ENCODE measurements at places on chromosomes 11 and 22.

- DNase-seq: no peak
Measured at GRCh38 chr22:19865141-19865829, 10.6 kb upstream of the GNB1L start.

- DNase-seq: no peak
Measured at GRCh38 chr22:28759861-28760560, 12.5 kb upstream of the CCDC117 start.

GRCh38 chr11:130403967-130404366, 24.4 kb downstream of the ADAMTS8 start:
- no peak for DNase-seq

DNA sequence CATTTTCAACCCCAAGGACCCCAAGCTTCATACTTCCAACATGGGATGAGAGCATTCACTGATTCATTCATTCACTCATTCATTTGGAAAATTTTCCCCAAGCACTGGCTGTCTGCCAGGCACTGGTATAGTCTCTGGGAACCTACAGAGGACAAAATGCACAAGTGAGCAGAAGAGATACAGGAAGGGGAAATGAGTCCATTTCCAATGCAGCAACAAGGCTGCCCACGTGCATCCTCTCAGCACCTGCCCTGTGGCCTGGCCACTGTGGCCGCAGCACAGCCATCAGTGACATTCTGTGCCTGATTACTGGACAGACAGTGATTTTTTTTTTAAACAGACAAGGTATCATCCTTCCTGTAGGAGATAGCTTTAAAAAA, 96.0 kb upstream of the PITPNB start:
- DNase-seq: no peak

DNA sequence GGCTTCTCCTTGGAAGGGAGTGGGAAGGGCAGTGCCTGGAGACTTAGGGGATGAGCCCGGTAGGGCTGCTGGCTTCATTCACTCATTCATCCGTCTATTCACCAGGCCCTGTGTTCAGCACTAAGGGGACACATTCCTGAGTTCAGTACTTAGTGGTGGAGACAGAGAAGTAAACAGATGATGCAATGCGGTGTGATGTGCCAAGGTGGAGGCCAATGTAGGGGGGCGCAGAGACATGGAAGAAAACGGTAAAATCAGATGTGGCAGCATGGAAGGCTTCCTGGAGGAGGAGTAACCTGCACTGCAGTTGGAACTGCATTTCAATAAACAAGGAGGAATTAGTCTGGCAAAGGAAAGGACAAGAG, 21.3 kb downstream of the GRIK4 start:
- no peak for DNase-seq

DNA sequence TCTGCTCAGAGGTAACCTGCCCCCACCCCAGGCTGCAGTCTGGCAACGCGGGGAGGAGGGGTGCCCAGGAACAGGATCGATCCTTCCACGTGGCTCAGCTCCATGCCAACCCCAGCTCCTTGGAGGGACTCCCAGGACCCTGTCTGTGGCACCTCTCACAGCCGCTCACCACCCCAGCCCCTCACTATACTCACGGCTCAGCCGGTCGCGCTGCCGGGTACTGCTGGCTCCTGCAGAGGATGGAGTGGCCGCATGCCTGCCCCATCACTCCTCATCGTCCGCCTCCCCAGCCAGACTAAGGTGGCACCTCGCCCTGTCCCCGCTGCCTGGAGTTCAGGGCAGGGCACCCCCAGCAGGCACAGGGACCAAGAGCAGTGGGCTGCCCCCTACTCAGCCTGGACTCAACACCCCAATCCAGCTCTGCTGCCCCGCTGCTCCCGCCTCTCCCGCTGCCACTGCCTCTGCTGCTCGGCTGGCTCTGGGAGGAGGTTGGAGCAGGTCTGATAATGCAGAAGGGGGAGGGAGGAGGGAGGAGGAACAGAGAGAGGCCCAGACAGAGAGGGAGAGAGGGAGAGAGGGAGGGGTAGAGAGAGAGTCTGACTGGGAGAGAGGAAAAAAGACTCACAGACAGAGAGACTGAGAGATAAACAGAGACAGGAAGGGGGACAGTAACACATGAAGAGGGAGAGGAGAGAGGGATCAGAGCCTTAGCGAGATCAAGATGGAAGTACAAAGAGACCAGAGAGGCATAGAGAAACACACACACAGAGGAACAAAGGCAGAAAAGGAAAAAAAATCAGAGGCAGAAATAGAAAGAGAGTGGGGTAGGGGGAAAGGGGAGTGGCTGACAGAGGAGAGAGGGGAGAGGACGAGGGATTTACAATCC, at the start of gene PDE2A:
Gene PDE2A, minus strand, starts transcription at position 480 of the 886 bp plus-strand sequence. Its CDS starts 215 bp downstream, at position 265.
- no peak for DNase-seq

GRCh38 chr11:17350455-17351171, 987 bp upstream of the NCR3LG1 start:
- DNase-seq: no peak

DNA sequence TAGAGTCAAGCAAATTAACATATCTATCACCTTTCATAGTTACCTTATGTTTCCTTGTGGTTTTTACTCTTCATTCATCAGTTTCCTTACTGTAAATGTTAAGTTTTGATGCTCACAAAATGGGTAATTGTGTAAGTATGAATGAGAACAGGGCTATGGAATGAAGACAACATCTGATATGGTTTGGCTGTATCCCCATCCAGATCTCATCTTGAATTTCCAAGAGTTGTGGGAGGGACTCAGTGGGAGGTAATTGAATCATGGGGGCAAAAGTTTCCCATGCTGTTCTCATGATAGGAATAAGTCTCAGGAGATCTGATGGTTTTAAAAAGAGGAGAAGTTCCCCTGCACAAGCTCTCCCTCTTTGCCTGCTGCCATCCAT, 107.6 kb downstream of the CCDC34 start:
- no peak for DNase-seq

GRCh38 chr11:123060277-123061000, 1.5 kb downstream of the HSPA8 start:
- DNase-seq: no peak

DNA sequence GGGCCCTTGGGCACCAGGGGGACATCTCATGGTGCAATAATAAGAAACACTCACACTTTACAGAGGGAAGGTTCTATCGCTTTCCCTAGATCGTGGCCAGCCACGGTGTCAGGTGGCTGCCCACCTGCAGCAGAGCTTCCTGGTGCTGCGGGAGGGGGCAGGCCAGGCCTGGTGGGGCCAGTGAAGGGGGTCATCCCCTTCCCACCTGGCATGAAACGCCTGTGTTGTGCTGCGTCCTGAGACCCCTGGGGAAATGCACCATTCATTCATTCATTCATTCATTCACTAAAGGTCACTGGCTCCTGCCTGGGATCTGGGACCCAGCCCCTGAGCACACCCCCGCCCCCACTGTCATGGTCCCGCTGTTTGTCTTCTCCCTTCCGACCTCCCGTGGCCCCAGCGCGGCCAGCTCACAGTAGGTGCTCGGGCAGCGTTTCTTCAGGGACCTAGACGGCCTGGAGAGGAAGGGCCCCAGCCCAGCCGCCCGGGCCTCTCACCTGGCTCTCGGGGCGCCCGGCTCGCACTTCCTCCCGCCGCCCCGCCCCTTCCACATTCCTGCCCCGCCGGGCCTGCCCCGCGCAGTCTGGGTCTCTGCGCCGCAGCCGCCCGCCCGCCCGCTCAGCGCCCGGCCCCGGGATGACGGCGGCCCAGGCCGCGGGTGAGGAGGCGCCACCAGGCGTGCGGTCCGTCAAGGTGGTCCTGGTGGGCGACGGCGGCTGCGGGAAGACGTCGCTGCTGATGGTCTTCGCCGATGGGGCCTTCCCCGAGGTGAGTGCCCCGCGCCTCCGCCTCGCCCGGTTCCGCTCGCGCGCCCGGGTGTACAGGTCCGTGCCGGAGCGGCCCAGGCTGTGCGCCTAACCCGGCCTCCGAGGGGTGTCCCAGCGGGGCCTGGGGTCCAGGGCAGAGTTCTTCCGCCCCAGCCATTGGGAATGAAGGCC, at the start of gene RHOD:
Gene RHOD, plus strand, starts transcription at position 581 of the 938 bp plus-strand sequence. Its CDS starts 56 bp downstream, at position 637.
- DNase-seq: no peak

- DNase-seq: no peak
Measured at GRCh38 chr11:43072096-43072495, 239.7 kb upstream of the API5 start.

DNA sequence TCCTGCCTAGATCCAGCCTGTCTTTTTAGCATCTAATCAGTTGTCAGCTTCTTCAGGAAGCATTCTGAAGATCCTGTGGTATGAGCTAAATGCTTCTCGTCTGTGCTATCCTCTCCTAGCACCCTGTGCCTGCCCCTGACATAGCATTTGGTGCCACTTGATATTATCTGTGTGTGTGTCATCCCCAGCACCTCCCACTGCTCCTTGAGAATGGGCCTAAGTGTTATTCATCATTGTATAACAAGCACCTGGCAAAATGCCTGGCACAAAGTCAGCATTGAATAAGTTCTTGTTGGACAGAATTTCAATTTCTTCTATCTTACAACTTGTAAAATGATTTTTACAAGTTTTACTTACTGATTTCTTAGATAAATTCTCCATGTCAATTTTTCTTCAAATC, 28.1 kb upstream of the OLFML1 start:
- no peak for DNase-seq

DNA sequence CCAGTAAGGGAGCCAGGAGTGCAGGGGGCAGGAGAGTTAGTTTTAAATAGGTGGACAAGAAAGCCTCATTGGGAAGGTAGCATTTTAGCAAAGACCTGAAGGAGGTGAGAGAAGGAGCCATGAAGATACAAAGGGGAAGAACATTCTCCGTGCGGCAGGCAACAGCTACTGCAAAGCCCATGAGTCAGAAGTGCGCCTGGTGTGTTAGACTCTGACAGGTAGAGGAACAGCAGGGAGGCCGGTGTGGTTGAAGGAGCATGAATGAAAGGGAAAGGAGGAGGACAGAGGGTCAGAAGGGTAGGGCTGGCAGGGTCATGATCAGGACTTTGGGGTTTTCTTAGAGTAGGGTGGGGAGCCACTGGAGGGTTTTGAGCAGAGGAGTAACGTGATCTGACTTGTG, 34.5 kb upstream of the PAMR1 start:
- DNase-seq: no peak

GRCh38 chr11:17353821-17354600, 2.4 kb downstream of the NCR3LG1 start:
- no peak for DNase-seq

- no peak for DNase-seq
Measured at GRCh38 chr11:118939953-118940598, 14.3 kb upstream of the BCL9L start.

GRCh38 chr11:69295995-69296889, 2.3 kb downstream of the MYEOV start:
- no peak for DNase-seq

DNA sequence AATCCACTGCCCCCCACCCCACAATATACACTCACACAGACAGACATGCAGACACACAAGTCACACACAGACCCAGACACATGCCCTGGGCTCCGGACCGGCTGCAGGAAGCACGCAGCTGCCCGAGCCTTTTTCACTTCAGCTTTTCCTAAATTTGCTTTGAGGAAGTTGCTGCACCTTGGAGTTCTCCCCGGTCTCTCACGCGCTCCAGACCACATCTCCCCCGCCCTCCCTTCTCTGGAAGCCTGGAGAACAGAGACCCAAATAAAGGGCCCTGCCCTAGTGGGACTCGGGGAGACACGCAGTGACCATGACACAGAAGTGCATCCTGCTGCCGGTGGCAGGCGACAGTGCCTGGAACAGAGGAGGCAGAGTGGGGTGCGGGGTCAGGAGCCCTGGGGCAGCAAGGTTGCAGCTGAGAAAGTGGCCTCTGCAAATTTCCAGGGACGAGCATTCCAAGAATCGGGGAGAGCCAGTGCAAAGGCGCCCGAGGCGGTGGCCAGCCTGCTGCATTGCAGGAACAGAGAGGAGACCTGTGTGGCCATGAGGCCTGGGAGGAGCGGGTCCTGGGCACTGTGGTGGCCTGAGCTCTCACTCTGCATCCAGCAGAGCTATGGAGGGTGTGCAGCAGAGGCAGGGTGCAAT, 19.1 kb downstream of the RPL3 start:
- DNase-seq: no peak

GRCh38 chr22:46843821-46844255, 81.4 kb downstream of the TBC1D22A start:
- no peak for DNase-seq

DNA sequence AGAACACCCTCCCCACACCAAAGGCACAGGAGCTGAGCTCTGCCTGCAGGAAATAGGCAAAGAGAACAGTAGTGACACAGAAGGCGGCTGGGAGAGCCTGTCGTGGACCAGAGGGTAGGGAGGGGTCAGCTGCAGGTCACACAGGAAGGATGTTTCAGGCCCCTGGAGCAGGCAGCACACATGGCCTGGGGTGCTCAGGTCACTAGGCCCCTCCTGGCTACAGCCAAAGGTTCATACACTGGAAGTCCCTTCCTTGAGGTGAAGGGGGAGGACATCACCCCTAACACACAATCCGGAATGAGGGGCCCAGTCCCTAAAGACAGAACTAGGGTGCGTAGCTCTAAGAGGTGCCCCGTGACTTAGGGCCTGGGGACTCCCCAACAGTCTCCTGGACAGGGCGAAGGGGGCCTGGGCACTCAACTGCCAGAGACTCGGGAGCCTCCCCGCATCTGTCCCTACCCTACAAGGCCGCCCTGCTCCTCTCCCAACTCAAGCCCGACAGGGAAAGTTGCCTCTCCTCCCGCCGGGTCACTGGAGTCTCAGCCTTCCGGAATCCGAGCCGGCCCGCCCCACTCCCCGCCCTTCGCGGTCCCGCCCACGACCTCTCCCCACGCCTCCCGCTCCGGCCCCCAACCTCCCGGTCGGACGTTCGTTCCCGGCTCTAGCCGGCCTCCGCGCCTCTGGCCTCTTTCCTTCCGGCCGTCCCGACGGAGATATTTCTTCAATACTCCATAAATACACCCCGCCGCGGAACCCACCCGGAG, at the start of gene CYB5R2:
Gene CYB5R2, minus strand, starts transcription at position 541 of the 764 bp plus-strand sequence. CDS start 675 bp downstream, outside the sequence.
- no peak for DNase-seq

DNA sequence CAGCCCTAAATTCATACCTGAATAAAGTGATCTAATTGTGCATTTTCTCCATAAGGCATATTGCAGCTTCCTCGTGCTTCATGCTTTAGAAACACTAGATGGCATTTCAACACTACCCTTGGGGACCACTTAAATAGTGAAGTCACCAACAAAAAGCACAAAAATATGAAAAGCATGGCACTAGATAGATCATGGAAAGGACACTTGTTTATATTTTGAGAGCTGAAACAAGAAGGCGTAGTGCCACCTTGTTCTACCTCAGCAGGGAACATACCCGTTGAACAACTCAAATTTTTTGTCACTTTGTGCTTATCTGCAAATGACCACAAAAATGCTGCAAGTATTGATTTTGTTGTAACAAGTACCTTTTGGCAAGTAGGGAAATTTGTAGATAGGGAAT, 8.6 kb downstream of the TBCEL start:
- DNase-seq: no peak

DNA sequence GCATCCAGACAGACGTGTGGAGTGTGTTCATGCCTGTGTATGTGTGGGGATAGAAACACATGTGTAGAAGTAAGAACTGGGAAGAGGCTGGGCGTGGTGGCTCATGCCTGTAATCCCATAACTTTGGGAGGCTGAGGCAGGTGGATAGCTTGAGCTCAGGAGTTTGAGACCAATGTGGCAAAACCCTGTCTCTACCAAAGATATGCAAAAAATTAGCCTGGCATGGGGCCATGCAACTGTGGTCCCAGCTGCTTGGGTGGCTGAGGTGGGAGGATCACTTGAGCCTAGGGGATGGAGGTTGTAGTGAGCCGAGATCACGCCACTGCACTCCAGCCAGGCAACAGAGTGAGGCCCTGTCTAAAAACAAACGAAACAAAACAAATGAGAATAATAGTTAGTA, 1166.6 kb downstream of the TBC1D22A start:
- no peak for DNase-seq

Measured in stimulated activated CD8-positive, alpha-beta memory T cell treated with anti-CD3 and anti-CD28 coated beads, Interleukin-2, amount 100 ng/mL, for 1 hour (primary cell).